ENCODE measurements at places on chromosomes 11 and 22.

DNA sequence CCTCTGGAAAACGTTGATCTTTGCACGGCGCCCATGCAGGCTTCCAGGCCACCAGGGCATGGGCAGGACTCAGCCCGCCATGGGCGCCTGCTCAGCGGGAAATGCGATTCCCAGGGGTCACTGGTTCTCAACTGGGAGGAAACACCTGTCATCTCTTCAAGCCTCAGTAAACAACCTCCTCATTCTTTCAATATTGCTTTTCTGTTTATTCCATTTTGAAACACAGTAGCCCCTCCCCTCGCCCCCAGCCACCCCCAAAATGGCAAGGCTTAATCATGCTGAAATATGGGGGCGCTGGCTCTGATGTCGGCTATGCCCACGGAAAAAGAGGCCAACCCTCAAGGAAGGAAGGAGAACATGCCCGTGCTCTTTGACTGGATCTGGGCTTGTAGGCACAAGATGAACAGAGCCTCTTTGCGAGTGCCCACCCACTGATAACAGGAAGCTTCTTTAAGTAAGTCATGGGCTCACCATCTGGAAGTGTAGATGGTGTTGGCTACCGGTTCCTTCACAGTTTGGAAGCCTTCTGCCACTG, 594 bp upstream of the POU2AF1 start:
- DNase-seq = no peak

DNA sequence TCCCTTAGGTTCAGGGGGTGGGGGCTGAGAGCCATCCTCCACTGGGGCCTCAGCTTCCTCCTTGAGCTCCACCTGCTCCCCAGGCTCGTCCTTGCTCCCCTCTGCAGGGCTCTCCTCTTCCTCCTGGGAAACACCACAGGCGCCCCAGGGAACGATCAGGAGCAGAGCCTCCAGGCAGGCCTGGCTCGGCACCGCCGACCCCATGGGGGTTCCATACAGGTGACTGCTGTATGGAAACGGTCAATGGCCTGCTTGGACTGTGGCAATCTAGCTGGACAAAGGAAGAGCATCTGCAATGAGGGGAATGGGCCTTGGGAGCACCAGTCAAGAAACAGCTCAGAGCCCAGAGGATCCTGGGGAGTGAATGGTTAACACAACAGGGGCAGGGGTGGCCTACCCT, 7.9 kb downstream of the HYOU1 start:
- no peak for DNase-seq

- DNase-seq = no peak
These were observed 4.8 kb upstream of the CYB5R3 start for GRCh38 chr22:42653999-42654398.

DNA sequence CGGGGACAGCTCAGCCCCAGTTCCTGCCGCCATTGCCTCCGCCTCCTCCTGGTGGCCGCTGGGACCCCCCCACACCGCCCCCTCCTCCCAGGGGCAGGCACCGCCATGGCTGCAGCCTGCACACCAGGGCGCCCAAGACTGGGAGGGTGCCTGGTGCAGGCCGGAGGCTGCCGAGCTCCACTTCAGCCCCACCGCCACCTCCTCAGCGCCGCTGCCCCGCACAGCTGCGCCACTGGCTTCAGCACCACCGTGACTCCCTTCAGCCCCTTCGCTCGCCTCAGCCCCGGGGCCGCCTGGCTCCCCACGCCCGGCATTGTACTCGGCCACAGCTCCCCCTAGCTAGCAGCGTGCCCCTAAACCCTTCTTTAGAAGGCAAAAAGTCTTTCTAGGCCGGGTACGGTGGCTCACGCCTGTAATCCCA, 131.1 kb downstream of the CRYBB2 start:
- DNase-seq = no peak

DNA sequence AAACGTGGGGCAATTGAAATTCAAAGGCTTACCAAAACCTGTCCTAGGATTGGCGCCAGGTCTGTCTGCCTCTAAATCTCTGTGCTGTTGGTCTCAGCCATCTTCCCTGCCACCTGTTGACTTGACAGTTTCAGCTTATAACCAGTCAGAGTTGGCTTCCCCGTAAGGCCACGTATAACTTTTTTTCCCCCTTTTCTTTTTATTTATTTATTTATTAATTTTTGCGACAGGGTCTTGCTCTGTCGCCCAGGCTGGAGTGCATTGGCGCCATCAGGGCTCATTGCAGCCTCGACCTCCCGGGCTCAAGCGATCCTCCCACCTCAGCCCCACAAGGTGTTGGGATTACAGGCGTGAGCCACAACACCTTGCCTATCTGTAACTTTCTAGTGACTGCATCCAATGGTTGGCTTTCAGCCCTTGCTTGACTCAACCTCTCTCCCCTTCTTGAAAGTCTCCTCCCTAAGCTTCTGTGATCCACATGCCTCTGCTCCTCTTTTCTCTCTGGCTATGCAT, 1.4 kb upstream of the SYVN1 start:
- DNase-seq = no peak

DNA sequence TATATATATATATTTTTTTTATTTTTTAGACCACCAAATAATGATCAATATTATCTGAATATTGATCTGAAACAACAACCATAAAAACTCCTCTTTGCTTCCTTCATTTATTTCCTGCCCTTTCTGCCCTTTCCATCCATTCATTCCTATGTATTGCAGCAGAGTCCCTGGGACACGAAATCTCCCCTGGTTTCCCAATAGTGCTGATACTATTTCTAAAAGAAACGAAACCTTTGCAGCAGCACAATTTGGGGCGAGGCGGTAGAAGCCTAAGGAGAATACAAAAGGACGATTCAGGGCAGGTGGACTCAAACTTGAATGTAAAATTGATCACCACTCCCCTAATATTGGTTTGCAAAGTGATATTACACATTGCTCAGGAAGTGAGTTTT, 16.9 kb upstream of the AMOTL1 start:
- no peak for DNase-seq

DNA sequence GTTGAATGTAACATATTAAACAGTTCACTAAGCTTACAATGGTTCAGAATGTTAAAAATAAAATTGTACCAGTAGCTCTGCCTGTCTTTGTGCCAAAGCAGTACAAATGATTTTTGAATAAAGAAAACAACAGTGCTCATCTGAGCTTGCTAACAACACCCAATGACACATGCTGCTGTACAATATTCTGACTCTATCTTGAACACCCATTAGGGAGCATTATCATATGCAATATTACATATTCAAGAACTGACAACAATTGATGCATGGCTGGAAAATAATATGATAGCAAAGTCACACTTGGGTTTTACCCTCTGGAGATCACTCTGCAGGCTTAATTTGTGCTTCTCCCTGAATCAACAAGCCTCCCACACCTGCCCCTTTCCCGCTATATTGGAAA, 953.7 kb downstream of the OPCML start:
- DNase-seq = no peak

GRCh38 chr22:27718186-27719035, 83.1 kb downstream of the MN1 start:
- DNase-seq = no peak
